ENCODE measurements at places on chromosomes 1 and 21.
A peak's percentile ranks its signal among the peaks of the same experiment; 100 is the strongest.

DNA sequence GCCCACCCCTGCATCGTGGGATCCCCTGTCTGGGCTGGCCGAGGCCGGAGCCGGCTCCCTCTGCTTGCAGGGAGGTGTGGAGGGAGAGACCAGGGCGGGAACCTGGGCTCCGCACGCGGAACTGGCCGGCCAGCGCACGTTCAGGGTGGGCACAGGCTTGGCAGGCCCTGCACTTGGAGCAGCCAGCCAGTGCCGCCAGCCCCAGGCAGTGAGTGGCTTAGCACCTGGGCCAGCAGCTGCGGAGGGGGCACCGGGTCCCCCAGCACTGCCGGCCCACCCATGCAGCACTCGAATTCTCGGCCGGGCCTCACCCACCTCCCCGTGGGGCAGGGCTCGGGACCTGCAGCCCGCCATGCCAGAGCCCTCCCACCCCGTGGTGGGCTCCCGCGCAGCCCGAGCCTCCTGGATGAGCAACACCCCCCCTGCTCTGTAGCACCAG lies 422.6 kb downstream of the AMY1C start:
- no peak for DNase-seq

- peak; percentile 60 for DNase-seq
These were observed 18.9 kb downstream of the CAPN2 start for GRCh38 chr1:223731133-223731770.

DNA sequence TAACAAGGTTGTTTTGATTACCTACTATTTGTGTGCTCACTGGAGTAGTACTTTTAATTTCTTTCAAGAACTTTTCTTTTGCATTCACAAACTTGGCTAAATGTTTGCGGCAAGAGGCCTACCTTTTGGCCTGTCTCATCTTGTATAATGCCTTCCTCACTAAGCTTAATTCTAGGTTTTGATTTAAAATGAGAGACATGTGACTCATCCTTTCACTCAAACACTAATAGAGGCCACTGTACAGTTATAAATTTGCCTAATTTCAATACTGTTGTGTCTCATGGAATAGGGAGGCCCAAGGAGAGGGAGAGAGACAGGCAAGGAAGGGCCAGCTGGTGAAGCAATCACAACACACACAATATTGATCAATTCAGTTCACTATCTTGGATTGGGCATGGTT lies 66.1 kb downstream of the ZNF644 start:
- no peak for DNase-seq

DNA sequence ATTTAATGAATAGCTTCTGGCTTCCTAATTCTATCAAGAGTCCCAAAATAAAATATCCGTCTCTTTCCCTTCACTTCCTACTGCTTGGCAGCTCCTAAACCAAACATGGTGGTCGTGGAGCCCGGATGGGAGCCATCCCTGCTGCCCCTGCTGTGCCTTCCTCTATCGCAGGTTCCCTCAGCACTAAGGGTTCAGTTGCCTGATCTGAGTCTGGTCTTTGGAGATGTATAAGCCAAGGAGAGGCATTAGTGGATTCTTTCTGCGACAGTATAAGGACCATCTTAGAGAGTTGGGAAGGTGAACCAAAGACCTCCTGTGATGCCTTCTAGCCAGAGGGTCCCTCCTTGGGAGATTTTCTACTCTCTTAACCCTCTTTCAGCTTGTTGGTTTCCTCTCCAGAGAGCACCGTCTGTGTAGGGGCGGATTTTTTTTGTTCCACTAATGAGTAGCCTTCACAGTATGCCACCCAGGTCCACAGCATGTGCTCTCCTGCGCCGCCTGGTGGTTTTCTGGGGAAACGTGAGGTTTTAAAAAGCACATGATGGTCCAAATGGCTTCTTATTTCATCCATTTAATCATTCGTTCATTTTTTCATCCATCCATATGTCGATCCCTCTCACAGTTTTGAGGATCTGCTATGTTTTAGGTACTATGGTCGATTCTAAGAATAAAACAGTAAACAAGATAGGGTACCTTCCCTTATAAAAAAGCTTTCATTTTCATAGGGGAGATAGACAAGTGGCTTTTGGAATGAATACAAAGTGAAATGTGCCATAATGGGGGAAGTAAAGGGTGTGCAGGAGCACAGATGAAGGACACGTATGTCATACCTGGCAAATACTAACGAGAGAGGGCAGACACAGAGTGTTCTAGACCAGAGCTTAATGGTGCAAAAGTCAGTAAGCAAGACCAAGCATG lies 71.0 kb downstream of the NFASC start:
- peak; percentile 36 for DNase-seq

GRCh38 chr1:89499320-89499719 lies 25.3 kb upstream of the LRRC8B start:
- DNase-seq, result peak; percentile 24

DNA sequence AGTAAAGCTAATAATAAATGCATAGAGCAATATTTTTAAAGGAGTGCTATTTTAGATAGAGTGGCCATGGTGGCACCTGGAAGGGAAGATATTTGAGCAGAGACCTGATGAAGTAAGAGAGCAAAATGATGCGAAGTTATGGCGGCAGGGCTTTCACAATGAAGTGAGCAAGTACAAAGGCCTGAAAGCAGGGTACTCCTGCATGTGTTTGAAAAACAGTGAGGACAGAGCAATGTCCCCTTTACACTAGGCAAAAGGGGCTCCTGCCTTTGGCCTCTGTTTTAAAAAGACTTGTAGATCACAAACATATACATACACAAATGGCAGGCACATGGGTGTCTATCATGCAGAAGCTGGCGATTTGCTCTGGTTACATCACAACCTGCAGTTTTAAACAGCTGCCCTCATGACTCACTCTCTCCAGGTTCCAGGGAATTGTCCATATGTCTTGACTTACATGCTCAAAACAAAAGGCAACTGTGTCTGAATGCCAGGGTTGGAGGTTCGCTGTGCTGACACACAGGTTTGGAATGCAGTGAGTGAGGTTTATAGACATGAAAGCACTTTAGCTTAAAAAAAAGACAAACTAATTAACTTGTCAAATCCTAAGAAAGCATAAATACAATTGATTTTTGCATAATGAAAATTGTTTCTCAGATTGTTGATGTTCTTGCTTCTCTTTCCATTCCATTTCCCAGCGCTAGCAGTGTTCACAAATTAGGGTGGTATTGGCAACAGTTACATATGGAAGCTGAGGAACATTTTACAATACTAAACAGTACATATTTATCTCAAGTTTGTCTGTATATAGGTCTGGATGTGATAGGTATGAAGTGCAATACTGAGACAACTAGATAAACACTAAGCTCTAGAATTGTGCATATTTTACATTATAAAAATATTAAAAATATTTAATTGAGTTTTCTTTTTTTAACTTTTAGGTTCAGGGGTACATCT lies 313.9 kb downstream of the BARHL2 start:
- DNase-seq, result peak; percentile 24

DNA sequence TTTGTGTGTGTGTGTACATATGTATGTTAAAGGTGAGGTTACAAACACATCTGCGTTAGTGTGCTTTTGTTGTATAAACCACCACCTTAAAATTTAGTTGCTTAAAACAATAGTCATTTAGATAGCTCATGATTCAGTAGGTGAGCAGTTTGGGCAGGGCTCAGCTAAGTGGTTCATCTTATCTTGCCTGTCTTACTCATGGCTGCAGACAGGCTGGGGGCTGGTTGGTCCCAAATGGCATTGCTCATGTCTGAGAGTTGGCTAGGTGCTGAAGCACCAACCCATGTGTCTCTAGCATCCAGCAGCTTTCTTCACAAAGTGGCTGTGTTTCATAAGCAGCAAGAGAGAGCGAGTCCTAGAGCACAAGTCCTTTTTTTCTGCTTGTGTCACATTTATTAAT lies 91.4 kb downstream of the MACF1 start:
- no peak for DNase-seq

DNA sequence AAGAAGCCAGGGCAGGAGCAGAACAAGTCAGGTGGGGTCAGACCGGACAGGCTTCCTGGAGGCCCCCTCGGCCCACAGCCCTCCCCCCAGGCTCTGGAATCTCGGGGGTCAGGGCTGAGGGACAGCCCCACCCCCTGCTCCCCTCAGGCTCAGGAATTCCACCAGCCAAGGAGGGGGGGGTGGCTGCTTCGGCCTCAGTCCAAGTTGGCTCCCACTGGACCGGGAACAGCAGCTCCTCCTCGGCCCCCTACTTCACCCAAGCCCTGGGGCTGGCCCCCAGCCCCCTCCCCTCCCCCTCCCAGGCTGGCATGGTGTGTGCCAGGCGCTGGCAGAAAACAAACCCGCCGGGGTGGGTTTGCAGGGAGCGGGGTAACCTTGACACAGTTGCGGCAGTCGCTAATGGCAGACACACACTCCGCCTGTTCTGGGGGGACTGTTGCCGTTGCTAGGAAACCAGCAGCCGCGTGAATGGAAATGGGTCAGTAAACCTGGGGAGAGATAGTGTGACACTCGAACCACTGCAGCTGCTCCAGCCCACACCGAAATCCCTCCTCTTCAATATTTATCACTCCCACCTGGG lies 32.4 kb downstream of the AHDC1 start:
- no peak for DNase-seq

DNA sequence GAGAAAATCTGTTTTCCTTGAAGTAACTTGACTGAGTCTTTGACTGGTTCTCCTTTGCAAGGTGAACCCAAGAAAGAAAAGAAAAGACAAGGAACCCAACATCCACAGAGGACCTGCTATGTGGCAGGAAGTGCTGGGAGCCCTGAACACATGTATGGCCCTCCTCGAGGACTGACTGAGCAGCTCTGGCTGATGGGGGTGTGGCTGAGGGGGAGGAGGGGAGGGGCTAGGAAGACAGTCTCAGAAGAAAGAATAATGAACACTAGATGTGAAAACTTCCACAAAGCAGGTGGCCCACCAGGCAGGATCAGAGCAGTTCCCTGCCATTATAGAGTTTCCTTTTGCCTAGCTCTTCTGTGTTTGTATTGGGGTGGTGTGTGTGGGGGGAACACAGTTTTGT lies 26.1 kb downstream of the NENF start:
- no peak for DNase-seq

GRCh38 chr21:37087188-37087587 lies 14.1 kb downstream of the TTC3 start:
- peak; percentile 72 for DNase-seq

DNA sequence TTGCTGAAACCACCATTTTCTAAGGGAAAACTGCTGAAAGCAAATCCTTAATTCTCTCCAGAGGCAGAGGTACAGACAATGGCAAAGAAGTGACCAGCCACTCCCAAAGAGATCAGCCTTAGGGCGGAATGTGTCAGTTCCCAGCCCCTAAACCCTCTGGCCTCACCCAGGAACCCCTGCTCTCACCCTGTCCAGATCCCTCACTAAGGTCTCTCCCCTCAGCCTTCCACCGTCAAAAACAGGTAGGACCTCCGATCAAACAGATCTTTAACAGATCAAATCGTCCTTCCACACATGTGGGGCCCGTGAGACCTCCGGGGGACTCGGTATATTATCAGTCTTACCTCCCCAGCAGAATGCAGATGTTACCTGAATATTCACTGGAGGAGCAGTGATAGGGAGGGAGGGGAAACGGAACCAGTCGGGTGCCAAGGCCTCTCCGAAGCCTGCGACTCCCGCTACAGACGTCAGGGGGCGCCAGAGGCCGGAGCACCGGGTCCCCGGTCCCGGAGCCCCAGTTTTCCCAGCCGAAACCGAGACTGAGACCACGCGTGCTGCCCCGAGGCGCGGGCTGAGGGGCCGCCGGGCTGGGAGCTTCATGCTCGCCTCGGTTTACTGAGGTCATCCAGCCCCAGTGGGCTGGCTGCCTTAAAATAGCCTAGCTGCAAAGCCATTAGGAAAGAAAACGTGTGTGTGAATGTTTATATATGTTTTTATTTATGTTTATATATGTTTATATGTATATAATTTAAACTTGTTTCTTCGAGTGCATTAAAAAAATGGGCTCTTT lies 23.6 kb downstream of the GPA33 start:
- peak; percentile 26 for DNase-seq

- DNase-seq, result no peak
These were observed 162.0 kb upstream of the C1orf174 start for GRCh38 chr1:4062041-4062440.
